ENCODE measurements at places on chromosomes 2 and 18.

DNA sequence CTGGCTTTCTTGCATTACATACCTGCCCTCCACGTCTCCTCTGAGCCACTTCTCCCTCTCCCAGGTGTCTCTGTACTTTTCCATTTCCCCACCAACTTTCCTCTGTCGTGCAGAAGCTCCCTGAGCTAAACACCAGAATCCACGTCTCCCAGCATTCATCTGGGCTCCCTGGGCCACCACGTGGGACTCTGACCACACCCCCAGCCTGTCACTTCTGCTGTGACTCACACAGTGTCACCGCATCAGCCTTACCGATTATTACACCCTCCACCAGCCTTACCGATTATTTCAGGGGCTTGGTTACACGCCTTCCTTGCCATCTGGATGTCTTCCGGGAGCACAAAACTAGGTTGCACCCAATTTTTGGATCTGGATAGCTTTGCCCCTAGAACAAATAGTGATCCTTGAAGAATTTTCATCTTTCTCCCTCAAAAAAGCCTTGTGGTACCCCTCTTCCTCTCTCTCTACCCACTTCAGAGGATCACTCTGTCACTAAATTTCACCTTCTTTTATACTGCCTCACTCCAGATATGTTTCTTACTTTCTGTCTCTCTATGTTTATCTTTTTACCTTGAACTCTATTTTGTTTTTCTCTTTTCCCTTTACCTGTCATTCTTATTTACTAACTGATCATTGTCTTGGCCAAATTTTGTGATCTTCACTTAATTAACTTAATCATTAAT is 136.9 kb upstream of the CAB39 start:
- peak; percentile 44 for DNase-seq

DNA sequence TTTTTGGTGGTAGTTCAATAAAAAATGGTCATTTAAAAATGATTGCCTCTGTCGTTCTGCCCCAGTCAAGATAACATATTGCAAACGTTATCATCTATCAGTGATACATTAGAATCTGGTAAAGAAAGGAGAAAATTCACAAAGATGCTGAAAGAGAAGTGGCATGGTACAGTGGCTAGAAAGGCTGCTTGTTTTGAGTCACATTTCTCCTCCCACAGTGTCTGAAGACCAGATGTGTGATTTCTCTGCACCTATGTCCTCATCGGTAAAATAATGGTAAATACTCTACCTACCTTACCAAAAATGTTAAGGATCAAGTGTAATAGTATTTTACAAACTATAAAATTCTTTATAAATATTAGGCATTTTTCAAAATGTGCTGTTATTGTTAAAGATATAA is 76.1 kb upstream of the NOSTRIN start:
- no peak for DNase-seq

- DNase-seq = no peak
These were observed 241.7 kb downstream of the ATAD2B start for GRCh38 chr2:23685181-23685580.

GRCh38 chr2:65587779-65588178 is 155.4 kb upstream of the SPRED2 start:
- DNase-seq = no peak

DNA sequence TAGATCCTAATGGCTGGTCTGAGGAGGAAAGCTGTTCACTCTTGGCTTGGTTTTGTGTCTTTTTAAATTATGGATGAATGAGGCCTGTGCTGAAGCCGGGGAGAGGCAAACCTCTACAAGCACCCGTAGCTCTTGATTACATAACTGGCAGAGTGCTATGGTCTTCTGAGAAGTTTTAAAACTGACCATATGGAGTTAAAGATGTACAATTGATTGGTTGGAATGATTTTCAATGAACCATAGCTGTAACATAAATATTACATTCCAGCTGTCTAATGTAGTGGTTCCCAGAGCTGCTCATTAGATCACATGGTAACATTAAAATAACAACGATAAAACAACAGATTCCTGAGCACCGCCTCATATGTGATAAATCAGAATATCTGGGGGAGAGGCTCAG is 71.1 kb upstream of the MAP4K3 start:
- DNase-seq = no peak

DNA sequence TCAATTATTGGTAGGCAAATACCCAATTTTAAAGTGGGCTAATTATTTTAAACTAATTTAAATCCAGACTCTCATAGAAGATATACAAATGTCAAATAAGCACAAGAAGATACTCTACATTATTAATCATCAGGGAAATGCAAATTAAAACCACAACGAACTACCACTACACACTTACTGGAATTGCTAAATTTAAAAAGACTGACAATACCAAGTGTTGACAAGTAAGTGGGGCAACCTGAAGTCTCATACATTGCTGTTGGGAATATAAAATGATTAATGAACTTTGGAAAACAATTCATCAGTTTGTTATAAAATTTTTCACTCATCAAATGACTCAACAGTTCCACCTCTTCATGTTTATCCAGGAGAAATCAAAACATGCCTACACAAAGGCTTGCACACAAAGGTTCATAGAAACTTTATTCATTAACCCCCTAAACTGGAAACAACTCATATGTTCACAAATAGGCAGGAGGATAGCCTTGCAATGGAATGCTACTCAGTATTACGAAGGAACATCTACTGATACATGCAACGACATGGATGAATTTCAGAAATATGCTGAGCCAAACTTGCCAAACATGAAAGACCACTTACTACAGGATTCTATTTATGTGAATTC is 120.8 kb downstream of the MCFD2 start:
- DNase-seq = no peak

All from CD8-positive, alpha-beta memory T cell (primary cell).